Tongue (tissue), 3 donors: ENCODE measurements at places on chromosomes 4 and X. TPM values are rescaled to one million over a fixed set of nuclear protein-coding genes. Genes with fewer than 3 reads are reported as not detected.

The NMU gene
- 6.2 TPM for total RNA-seq

DNA sequence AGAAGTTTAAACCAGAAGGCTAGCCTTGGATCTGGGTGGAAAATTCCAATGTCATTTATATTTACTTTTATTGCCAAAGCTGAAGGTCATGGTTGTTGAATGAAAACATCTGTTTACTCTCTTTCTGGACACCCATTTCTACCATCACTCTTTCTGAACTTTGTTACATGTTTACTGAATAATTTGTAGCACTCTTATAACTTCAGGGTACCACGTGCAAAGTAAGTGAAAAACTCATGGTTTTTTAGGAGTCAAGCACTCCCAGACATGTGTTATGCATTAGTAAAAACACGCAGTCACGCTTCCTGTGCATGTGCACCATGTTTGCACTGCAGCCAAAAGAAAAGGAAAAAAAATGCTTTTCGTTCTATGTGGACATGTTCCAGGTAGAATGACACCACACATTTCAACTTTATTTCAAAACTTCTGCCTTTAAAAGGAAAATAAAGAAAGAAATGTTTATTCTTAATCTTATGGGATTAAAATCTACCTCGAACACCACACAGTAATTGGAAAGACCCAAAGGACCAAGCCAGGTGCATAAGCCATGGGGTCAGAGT lies 31.4 kb upstream of the ADH1C start:
- peak; percentile 90 for DNase-seq

DNA sequence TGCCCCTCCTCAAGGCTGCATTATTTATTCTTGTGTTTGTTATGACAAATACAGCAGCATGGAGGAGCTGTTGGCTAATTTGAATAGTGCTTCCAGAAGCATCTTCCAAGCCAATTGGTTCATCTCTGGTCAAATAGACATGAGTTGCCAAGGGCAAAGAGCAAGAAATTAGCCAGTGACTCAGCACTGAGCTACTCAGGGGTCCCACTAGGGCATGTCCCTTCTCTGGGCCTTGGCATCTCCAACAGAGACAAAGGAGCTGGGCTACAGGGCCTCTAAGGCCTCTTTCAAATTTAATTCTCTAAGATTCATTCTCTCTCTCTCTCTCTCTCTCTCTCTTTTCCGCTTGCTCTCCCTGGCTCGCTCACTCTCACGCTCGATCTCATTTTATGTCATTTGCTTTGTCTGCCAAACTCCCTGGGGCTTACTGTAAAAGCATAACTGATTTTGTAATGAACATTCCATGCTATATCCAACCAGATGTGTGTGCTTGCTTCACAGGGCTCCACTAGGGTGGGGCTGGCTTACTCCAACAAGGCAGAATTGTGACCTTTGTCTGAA lies 86.7 kb upstream of the MAGEA4 start:
- DNase-seq = peak; percentile 51

The ASB12 gene
- 5.7 TPM for total RNA-seq

The SOX3 gene
- total RNA-seq = not detected

The PHOX2B gene
- total RNA-seq = not detected

DNA sequence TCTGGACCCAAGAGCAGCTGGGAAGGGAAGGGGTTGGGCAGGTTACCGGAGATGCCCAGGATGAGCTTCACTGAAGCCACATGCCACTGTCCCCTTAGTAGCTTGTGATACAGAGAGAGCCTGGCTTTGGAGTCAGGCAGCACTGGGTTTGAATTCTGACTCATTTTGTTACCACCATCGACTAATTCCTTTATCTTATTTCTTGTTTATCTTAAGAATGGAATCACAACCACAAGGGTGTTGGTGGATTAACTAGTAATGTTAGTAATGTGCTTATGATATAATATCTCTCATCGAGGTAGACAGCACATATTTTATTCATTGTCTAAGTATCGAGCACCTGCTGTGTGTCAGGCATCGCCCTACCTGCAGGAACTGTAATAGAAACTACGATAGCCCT lies 17.7 kb upstream of the STX18 start:
- DNase-seq = no peak

DNA sequence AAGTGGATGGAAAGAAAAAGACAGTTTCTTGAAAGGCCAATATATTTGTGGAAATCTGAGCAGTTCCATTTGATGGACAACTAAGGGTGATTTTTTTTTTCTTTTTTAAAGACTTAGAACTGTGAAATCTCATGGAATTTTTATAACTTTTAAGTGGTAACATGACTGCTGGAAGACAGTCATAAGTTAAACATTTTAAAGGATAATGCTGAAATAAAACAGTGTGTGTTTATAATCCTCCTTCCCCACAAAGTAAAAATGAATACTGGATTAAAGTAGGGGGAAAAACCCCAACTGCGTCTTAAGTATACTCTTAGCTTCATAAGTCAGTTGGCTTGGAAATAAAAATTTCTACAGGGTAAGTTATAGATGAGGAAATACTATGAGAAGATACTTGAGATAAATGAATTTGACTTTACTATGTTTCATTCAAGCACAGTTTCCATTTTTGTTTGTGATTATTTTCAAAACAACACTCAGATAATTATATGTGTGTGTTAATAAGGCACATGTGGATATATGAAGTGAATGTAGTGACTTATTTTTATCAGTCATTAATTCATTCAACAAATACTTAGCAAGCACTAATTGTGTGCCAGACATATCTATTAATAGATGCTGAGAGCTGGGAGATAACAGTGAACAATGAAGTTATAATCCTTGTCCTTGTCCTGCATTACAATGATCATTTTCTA lies 129.2 kb upstream of the ETNPPL start:
- DNase-seq = no peak

DNA sequence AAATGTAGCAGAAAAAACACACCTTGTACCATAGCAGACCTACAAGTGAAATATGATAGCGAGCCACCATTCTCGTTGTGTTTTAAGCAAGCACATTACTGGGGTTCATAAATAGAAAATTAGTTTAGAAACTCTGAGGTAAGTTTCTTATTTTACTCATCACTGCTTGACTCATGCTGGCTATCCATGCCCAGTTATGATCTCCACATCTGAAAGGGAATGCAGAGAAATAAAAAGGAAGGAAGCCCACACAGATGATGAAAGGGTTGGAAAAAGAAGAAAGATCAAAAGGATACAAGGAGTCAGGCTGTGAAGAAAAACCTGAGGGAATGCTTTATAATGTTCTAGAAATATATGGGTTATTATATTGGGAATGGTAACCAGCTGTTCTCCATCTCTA lies 54.5 kb downstream of the CAMK2D start:
- no peak for DNase-seq

The CSAG2 gene
- total RNA-seq = not detected

The TMLHE gene
- total RNA-seq = 30.0 TPM

- DNase-seq = no peak
Observed at GRCh38 chrX:1853916-1854315, 239.1 kb downstream of the ASMT start.

DNA sequence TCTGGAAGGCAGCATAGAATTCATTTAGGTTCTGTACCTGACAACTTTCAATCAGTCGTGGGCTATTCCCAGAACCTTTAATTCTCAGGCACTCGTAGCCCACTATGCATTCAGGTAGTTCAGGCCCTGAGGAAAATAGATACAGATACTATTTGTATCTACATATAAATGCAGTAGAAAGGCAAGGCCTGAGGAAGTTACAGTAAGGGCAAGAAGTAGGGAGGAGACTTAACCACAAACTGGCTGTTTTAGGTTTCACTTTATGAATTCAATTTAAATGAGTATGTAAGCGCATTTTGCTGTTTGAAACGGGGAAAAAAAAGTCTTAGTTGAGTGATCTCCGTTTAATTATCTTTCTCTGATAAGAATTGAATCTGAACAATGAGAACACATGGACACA lies 529.4 kb upstream of the ATOH1 start:
- DNase-seq = no peak

The CXCL11 gene
- total RNA-seq = not detected

DNA sequence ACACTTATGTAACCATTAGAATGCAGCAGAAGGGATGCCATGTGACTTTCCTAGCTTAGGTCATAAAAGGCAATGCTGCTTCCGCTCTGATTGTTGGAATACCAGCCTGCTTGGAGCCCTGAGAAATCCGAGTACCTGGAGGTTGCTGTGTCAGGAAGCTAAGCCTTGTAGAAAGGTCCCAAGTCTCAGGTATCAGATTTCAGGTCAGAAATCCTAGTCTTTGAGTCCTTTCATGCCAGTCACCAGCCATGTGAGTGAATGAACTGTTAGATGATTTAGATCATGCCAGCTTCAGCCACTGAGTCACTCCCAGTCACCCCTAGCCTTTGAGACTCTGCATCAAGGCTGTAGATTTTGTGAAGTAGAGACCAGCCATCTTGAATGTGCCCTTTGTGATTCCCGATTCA lies 23.5 kb downstream of the RAP1GDS1 start:
- DNase-seq = no peak

The BTC gene
- 32.9 TPM for total RNA-seq

The SSX2 gene
- not detected for total RNA-seq

The GPM6B gene
- total RNA-seq = 38.9 TPM

DNA sequence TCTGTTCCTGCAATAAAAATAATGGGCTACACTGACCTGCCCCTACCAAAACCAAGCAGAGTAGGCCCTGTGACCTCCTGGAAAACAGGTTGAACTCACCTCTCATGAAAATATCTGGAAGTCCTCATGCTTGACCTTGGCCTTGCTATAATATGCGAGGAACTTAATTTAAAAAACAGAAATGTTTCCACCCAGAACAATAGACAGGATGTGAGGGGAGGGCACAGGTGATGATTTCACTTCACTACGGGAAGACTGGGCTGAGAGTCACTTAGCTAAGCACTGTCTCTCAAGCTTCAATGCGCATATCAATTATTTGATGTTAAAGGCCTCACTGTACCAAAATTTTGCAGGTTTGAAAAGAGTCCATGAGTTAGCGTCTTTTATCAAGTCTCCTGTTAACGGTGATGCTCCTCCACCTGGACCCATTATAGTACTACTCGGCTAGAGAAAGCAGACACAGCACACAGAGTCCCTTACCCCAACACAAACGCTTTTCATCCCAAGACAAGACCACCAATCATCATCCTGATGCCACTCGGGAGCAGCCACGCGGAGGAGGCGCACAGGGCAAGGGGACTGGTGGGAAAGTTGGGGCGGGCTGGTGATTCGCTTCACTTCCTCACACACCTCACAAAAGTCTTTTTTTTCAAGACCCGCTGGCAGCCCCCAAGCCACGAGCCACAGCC lies 25.9 kb downstream of the ZNF721 start:
- DNase-seq = peak; percentile 2

- DNase-seq = no peak
Observed at GRCh38 chr4:17251101-17251500, 260.8 kb downstream of the QDPR start.

The MRFAP1L1 gene
- 66.4 TPM for total RNA-seq

DNA sequence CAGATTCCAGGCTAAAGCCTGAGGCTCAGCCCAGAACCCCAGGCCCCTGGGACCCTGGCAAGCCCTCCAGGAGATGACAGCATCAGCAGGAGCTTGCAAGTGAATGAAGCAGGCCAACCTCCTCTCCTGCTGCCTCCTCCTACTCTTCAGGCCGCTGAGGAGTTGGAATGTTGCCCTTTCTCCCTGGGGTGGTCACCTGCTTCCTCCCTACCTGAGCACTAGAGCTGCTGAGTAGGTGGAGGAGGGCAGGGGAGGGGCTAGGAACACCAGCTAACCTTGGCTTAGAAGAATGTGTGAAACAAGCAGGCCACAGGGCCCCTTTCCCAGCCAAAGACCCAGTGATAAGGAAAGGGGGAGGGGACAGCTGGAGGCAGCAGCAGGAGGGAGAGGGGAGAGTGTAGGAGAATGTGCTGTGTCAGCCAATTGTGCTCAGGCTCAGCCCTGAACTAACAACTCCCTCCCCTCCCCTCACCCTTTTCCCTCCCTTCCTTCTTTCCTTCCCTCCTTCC lies 58.0 kb downstream of the PJA1 start:
- peak; percentile 57 for DNase-seq

The XAGE2 gene
- total RNA-seq = not detected

GRCh38 chr4:89863533-89863932 lies 26.6 kb upstream of the SNCA start:
- DNase-seq = no peak

DNA sequence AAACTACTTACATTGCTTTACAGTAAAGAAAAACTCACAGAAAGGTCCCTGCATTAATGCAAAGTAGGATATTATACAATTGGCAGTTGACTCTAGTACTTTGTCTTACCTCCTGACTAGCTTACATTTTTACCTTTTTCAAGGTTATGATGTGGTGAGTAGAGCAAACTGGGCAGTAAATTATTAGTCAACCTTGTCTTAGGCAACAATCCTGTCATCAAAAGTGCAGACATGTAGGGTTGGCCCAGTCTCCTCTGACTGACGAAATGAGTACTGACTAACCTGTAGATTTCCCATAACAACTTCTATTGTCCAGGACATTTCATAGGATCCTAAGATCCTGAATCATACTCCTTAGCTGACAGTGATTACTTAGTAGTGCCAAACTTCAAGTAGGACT lies 142.0 kb upstream of the NUDT6 start:
- DNase-seq = no peak

DNA sequence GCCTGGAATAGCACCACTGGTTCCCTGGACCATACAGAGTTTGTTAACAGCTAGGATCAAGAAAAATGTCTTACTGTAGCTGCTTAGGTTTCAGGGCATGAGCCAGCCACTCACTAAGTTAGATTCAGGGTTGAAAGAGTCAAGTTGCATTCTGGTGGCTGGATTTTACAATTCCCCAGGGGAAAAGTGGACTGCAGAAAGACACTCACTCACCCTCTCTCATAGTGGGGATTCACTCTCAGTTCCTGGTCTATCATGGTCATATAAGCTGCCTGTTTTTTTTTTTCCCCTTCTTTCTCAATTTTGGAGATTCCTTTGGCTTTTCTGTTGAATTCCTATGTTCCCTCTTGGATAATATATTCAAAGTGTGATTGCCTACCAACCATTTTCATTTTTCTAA lies 744.2 kb upstream of the GRIA3 start:
- no peak for DNase-seq

- DNase-seq = peak; percentile 94
Observed at GRCh38 chr4:145531223-145531622, 49.6 kb downstream of the SMAD1 start.

DNA sequence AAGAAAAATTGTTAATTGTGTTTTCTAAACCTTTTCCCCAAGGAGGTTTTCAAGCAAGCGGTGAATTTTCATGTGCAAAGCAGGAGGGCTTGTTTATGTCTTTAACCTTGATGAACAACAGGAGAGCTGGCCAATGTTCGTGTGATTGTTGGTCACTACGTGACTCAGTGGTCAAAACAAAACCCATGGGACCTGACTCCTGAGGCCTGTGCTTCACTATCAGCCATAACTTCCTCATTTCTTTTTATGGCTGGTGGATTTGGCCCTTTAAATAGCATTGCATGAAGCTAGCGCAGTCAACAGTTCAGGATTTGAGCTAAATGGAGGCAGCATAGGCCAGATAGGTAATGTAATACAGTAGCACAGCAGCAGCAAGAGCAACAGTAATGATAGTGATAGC lies 80.5 kb downstream of the MID1IP1 start:
- DNase-seq = no peak

- no peak for DNase-seq
Observed at GRCh38 chrX:68299898-68300297, 133.4 kb downstream of the OPHN1 start.
